ENCODE measurements at places on chromosomes 11 and 22.

GRCh38 chr11:125257190-125257579, 92.6 kb downstream of the PKNOX2 start:
- no peak for DNase-seq

DNA sequence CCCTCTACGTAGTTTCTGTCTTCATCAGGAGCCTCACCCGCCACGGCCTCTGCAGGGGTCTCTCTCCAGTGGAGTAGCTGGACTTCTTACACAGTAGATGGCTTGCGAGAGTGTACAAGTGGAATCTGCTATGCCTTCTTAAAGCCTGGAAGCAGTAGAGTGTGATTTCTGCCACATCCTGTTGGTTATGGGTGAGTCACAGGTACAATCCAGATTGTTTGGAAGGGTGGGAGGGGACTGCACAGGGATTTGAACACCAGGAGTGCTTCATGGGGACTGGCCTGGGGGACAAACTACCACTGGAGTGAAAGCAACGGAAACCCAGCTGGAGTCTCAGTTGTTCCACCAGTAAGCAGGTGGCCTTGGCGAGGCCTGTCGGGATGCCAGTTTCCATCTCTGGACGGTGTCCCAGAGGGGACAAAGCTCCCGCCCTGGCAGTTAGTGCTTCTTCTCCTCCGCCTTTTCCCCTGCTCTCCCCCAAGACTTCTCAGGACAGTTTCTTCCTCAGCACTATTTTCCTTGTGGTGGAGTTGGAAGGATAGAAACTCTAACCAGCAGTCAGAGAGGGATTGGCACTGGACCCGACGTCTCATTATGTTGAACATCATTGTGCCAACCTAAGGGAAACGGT, 85.0 kb upstream of the RCN1 start:
- DNase-seq, result no peak

GRCh38 chr22:21450858-21451353, 16.3 kb upstream of the TMEM191C start:
- DNase-seq, result peak; percentile 15

DNA sequence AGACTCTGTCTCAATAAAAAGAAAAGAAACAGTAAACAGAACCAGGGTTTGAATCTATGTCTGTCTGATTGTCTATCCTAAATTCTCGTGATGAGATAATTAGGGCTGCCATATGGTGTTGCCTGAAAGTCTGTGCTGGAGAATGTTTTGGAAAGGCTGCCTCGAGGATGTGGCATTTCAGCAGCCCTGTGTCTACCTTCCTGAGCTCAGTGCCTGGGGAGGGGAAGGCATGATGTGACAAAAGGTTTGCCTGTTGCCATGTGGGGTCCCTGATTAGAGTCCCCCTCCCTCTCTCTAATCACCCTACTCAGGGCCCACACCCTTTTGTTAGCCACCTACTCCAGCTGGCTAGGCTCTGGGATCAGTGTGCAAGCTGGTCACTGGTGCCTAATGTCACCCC, 15.2 kb downstream of the CD82 start:
- no peak for DNase-seq

GRCh38 chr22:35191412-35191811, 65.9 kb upstream of the HMGXB4 start:
- no peak for DNase-seq

GRCh38 chr11:115916608-115917007, 412.4 kb upstream of the CADM1 start:
- DNase-seq, result no peak

- DNase-seq, result no peak
These were observed 144.4 kb upstream of the TEAD1 start for GRCh38 chr11:12529793-12530192.
